ENCODE measurements at places on chromosomes 12 and 14.

DNA sequence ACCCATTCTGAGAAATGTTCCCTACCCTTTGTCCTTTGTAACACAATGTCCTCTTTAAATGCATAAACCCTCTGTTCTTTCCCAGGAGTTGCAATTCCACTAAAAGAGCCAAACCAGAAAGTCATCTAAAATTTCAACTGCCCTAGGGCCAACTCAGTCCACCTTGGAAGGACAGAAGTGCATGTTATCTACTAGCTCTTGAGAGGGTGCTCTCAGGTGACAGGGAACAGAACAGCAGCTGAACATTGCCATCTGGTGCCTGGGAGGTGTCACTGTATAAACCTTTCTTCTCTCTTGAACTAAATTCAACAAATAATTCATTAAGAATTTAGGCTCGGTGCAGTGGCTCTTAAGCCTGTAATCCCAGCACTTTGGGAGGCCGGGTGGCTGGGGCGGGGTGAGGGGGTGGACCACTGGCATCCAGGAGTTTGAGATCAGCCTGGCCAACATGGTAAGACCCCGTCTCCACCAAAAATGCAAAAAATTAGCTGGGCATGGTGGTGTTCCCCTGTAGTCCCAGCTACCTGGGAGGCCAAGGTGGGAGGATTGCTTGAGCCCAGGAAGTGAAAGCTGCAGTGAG is 10.3 kb upstream of the FERMT2 start:
- no peak for DNase-seq

DNA sequence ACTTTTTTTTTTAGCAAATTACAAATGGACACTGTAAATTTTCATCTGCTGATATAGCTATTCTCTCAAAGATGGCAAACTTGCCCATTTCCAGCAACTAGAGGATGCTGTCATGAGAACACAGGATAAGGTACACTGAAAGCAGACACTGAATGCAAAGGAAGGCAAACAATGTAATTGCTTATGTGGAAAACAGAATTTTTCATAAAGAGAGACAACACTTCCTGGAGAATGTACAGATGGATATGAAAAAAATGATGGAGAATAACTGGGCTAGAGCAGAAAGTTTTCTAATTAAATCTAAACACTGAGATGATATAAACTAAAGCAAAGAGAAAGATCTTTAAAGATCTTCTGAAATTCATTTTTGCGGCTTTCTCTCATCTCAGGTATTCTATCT is 581 bp downstream of the CD69 start:
- DNase-seq, result no peak

GRCh38 chr12:74441872-74442271 is 95.8 kb upstream of the ATXN7L3B start:
- no peak for DNase-seq

- no peak for DNase-seq
Measured at GRCh38 chr14:38901791-38902190, 201.2 kb downstream of the SEC23A start.

- DNase-seq, result no peak
Measured at GRCh38 chr14:95520346-95520745, 3.9 kb upstream of the SYNE3 start.

GRCh38 chr14:58107947-58108552 is 44.0 kb downstream of the ARMH4 start:
- DNase-seq, result peak; percentile 42

DNA sequence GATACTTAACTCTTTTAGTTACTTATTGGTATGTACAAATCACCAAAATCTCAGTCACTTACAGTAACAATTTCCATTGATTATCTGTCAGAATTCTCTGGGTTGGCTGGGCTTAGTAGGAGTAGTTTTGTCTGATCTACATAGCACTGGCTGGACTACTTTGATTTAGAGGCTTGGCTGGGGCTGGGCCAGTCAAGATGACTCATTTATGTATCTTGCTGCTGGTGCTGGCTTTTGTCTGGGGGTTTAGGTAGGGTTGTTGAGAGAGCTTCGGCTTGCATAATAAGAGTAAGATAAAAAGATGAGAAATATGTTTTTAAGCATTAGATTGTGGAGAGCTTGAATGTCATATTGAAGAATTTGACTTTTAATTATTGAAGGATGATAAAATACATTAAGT is 1093.7 kb downstream of the SLC6A15 start:
- no peak for DNase-seq

- DNase-seq, result no peak
Measured at GRCh38 chr12:97560350-97560749, 97.7 kb downstream of the RMST start.

DNA sequence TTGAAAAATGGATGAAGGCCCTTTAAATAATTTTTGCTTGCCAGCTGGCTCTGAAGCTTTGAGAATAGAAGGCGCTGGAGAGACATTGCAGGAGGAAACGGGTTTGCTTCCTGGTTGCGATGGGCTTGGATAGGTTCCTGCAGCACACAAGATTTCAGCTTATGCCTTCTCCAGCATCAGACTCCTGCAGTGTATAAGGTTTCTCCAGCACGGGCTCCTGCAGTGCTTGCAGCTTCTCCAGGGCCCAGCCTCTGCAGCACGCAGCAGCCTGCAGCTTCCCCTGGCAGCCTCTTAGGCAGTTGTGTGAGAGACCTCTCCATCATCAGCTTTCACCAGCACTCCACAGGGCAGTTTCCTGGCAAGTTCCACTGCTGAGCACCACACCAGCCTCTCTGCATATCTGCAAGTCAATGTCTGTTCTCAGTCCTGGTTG is 78.7 kb upstream of the ZDHHC17 start:
- DNase-seq, result peak; percentile 78

DNA sequence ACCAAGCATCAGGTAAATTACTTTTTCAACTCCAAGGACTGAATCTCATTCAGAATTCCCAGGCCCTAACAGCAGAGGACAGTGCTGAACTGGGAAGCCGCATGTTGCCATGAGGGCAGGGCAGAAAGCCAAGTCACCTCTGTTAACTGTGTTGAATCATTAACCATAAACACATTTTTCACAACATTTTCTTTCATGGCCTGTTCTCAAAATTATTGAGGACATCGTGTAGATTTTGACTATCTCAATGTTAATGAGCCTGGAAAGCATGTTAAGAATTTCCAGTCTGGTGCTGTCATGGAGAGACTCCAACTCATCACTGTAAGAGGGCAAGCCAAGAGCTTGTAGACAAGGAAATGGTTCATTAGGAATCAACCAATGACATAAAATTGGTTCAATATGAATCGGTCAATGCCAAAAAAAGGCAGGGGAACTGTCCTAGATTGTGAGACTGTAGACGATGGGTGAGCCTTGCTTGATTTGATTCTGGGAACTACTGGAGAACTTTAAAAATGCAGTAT is 33.7 kb downstream of the CPM start:
- no peak for DNase-seq

DNA sequence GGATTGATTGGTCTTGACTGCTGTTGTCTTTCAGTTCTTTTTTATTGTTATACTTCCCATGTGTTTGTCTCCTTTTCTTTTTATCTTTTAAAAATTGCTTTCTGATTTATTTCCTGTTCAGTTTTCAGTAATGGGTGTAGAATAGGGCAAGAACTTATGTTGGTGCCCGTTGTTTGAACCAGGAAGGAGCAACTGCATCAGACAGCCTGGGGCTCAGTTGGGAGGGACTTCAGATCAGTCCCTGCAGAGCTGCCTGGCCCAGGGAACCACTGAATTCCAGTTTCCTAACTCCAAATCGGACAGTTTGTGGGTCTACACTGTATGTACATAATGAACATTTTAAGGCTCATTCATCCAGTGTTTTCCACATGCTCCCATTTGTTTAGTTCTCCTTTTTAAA is 64.9 kb downstream of the FBXO34 start:
- no peak for DNase-seq

DNA sequence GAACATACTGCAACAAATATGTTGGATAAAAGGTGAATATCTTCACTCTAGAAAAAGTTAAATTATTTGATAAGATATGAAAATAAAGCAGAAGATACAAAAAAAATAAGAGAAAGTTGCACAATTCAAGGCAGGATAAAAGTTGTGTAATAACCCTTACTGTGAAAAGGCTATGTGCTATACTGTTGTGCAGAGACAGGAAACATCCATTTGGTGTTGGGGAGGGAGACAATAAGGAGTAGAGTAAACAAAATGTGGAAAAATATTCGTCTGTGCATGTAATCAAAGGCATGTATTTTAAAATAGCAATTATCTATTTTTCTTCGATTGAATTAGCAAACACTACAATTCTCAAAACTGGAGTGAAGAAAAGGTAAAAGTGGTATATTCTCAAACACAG is 34.8 kb downstream of the PTHLH start:
- no peak for DNase-seq

GRCh38 chr12:117360551-117361346 is 677 bp downstream of the NOS1 start:
- no peak for DNase-seq

GRCh38 chr14:70811578-70811977 is 2.3 kb upstream of the MAP3K9 start:
- DNase-seq, result no peak
